Left cardiac atrium (tissue), 4 donors: ENCODE measurements at places on chromosomes 1 and 21. TPM values are rescaled to one million over a fixed set of nuclear protein-coding genes. Genes with fewer than 3 reads are reported as not detected.

DNA sequence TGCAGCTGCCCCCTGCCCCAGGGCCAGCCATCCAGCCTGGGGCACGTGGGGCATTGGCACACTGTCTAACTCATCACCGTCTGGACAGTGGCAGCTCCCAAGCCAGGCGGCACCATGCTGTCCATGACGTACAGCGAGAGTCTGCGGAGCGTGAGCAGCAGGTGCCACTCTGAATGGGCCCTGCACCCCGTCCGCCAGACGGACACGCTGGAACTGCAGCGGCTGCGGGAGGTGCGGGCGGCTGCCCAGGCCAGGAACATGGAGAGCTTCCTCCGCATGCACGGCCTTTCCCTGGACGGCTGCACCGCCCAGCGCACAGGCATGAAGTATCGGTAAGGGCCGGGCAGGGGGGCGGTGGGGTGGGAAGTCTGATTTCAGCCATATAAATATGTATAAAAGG lies 5.7 kb downstream of the KCNAB2 start:
- no peak for DNase-seq

DNA sequence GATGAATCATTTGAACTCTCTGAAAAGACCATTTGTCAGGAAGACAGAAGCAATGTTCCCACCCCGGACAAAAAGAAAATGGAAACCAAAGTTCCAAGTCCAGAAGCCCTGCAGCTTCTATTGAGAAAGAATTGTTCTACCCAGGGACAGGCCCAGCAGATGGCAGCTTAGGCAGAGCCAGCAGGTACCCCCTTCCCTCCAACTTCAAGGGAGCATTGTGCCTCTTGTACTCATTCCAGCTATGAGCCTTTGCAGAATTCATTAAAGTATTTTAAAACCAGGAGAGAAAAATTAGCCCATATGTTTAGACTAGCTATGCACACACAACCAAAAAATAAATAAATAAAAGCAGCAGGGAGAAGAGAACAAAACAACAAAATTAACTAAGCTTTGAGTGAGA lies 85.2 kb upstream of the KCND3 start:
- no peak for DNase-seq

GRCh38 chr1:169259816-169260215 lies 107.8 kb downstream of the NME7 start:
- no peak for DNase-seq

- DNase-seq: no peak
Observed at GRCh38 chr1:155864393-155864792, 5.0 kb downstream of the SYT11 start.

GRCh38 chr1:221565711-221566110 lies 176.2 kb downstream of the DUSP10 start:
- DNase-seq: peak; percentile 29

DNA sequence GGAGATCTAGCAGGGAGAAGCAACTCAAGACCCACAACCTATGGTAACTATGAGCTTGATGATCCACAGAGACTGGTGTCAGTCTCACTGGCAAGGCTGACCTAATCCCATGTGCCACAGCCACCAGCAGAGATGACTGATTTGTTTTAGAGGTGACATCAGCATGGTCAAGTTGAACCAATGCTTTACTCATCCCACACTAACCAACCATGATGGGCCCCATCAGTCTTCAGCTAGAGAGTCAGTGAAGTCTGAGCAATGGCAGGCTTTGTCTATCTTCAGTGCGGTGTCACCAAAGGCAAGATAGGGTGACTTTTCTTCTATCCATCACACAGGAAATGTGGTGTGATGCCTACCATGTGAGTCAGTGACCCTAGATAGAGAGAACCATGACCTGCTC lies 1470.7 kb downstream of the NCAM2 start:
- no peak for DNase-seq

DNA sequence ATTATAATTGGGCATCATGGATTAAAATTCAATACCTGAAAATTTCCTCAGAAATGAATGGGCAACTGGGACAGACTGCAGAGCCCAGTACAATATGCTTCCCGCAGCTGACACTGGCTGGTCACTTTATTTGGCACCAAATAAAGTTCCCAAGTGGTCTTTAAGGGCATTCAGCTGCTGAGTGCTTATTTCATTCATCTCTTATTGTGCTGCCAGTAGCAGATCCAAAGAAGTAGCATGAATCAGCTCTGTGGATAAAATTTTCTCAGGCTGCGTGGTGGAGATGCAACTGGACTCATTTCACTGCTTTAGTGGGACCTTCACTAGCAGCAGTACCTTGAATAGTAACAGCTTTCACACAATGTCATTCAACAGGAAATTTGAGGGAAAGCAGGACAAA lies 226.3 kb upstream of the ADGRL2 start:
- no peak for DNase-seq

Gene OR6N1
- not detected for total RNA-seq

GRCh38 chr1:212098310-212098709 lies 62.8 kb downstream of the DTL start:
- DNase-seq: no peak

Gene EXTL1
- total RNA-seq: 3.2 TPM

Gene ATF6
- total RNA-seq: 14.4 TPM

DNA sequence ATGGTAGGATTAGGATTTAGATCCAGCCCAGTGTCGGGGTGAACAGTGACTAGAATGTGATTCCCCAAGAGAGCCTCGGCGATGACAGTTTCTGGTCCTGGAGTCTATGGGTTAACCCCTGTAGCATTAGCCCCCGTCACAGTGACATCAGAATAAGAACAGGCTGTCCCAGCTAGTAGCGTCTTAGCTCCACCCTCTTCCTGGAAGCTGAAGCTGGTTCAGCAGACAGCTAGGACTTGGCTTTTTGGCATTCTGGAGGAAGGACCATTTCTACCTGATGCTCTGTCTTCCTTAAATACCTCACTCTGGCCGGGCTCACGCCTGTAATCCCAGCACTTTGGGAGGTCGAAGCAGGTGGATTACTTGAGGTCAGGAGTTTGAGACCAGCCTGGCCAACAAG lies 5.0 kb downstream of the NDUFS2 start:
- DNase-seq: peak; percentile 79

DNA sequence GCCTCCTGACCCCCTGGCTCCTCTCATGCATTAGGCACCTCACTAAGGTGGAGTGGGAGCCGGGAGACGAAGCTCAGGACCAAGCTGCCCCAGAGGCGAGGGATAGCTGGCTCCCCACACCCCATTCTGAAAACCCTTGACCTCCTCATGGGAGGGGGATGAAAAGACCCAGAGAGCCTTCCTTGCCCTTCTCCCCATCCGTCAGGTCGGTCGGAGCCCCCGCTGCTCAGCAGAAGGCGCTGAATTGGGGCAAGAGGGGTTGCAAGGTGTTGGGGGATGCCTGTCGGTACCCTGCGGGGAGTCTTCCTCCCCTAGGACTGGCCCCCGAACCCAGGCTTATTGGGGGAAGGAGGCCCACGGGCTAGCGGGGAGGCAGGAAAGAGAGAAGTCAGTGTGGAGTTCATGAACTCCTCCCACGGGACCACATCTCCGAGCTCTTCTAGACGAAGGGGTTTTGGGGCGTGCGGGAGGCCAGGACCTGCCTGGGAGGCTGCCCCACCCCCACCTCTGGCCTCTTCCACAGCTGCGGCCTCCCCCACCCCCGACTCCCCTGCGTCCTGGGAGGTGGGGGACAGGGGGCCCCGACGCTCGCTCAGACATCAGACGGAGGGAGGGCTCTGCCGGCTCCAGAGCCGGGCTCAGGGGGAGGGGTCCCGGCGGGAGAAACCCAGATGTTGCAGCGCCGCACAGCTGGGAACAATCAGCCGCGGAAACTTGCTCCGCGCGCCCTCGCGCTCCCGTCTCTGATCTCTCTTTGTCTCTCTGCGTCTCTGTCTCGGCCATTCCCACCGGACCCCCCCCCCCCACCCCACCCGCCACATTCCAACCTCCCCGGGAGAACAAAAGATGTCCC lies 719 bp downstream of the MFAP2 start:
- DNase-seq: no peak

DNA sequence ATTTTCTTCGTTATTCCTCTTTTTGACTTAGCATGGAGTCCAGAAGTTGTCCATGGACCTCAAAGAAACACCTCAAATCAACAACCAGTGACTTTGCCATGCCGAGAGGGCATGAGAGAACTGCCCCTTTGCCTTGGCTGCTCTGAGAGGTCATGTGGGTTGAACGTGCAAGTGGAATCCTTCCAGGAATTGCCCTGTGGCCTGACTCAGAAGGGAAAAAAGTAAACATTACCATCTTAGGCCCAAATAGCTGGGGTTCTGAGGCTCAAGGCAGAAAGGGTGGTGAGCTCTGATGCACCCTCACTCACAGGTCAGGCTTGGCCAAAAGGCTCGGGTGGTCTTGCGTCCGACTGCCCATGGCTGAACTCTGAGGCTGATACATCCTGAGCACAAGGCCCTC lies 15.1 kb downstream of the STUM start:
- no peak for DNase-seq

DNA sequence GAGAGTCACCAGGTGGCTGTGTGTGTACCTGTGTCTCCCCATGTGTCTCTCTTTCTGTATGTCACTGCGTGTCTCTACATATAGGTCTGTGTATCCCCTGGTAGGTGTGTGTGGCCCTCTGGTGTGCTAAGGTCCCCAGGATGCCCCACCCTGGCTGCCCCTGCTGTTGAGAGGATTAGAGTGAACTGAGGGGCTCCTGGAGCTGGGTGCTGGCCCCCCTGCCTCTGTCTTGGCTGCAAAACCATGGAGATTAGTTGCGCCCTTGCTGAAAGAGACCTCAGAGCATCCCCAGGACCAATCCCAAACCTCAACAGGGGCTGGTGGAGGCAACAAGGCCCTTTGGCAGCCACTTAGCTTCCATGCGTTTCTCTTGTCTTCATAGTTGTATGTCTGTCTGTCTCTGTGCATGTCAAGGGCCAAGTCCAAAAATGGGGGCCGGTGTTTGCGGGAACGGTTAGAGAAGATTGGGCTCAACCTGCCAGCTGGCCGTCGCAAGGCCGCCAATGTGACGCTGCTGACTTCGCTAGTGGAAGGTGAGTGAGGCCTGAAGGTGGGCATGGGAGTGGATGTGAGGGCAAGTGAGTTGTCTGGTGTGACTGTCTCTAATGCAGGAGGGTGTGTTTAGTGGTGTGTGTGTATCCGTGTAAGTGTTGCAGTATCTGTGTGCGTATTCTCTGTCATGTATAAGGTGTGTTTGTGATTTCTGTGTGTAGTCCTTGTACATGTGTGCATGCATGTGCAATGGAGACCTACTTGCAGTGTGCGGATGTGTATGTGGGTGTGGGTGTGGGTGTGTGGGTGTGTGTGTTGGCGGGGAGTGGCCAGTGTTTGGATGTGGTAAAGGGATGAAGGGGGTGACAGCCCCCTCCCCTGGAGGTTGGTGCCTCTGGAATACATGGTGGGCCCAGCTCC lies 16.7 kb downstream of the TFAP2E start:
- DNase-seq: no peak

Gene ADAMTS1
- 143 TPM for total RNA-seq

DNA sequence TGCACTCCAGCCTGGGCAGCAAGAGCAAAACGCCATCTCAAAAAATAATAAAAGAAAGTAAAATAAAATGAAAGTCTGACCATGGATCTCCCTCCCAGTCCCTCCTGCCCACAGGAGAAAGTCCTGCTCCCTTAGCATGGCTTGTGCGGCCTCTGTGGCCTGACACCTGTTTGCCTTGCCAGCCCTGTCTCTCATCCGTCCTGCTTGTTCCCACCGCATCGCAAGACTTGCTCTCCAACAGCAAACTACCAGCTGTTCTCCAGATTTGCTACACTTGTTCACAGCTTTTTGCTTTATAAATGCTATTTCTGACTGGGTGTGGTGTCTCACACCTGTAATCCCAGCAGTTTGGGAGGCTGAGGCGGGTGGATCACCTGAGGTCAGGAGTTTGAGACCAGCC lies 2.7 kb downstream of the ETV3L start:
- no peak for DNase-seq

GRCh38 chr1:228349701-228350171 lies 56.9 kb downstream of the TRIM11 start:
- peak; percentile 15 for DNase-seq

DNA sequence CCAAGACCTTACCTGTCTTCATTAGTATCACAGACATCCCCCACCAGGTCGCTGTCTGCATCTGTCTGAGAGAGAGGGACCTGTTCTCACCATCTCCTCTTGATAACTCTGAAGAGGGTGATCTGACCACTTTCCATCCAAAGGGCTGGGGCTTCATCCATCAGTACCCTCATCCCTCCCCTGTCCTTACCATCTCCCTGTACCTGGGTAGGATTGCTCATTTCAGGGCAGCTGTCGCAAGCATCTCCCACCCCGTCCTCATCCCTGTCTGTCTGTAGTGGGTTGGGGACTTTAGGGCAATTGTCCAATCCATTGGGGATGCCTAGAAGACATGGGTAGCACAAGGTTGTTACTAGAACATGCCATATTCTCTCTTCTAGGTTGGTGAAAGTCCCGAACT lies 7.9 kb downstream of the THBS3 start:
- no peak for DNase-seq

Gene COL9A2
- total RNA-seq: 0.53 TPM

GRCh38 chr1:30596470-30596869 lies 126.9 kb downstream of the MATN1 start:
- DNase-seq: no peak

GRCh38 chr1:221809091-221810029 lies 67.5 kb upstream of the DUSP10 start:
- DNase-seq: no peak

- DNase-seq: peak; percentile 23
Observed at GRCh38 chr1:231357831-231358354, 19.8 kb downstream of the SPRTN start.

- DNase-seq: peak; percentile 30
Observed at GRCh38 chr21:29849735-29850176, 90.0 kb downstream of the GRIK1 start.

- no peak for DNase-seq
Observed at GRCh38 chr21:24110846-24111245, 1496.4 kb downstream of the MRPL39 start.

- DNase-seq: no peak
Observed at GRCh38 chr21:24868117-24868516, 739.2 kb downstream of the MRPL39 start.

DNA sequence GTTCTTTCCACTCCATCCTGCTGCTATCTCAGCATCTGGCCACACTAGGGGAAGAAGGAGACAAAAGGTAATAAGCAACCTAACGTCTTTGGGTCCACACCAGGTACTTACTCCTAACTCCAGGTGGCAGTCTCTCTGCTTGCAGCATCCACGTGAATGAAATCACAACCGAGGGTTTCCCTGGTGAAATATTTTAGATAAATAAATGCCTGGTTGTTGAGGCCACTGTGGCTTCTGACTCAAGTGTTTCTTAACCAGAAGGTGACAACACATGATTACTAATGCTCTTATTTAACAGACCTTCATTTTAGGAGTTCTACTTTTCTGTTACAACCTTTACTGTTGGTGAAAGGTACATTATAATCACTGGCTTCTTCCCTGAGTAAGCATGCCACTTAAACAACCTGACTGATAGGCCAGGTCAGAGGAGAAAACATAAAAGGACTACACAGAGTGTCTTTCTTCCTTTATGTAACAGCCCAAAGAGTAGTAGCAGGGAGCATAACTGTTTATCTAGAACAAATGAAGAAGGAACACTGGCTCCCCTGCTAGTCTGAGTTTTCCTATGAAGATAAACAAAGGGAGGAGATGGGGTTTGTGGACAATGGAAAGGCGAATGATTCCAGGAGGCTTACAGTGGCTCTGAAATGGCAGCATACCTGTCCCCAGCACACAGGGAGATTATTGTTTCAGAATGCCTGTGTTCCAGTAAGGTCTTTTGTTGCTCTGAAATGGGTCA lies 59.9 kb downstream of the SYT6 start:
- DNase-seq: no peak
